ENCODE measurements at places on chromosomes 16 and 17.

DNA sequence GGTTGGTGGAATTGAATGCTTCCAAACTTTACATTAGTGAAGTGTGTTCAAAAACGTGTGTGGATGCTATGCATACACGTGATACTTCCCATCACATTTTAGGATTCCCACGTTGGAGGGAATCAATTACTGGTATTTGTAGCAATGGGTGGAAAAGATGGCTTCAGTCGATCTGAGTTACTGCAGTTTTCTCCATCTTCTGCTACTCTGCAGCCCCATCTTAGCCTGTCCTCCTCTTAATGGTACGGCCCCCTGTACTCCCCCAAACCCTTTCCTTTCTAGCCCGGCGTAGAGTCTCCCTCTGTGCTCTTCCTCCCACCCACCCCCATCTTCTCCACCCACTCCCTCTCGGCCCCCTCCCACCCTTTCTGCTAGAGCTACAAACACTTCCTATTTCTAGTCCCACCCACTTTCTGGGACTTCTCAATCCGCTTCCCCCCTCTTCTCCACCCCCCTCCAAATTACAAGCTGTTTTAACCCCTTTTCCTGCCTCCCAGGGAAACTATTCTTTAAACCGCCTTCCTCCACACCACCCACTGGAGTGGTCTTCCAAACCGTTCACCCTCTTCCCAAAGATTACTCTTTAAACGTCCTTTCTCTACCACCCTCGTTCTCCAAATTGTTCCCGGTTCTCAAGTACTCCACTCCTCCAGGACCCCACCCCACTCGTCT lies 1.1 kb downstream of the CHTF8 start:
- no peak for DNase-seq

GRCh38 chr17:31433091-31433790 lies 41.8 kb downstream of the RAB11FIP4 start:
- no peak for DNase-seq

GRCh38 chr17:77909816-77910215 lies 48.7 kb upstream of the TNRC6C start:
- DNase-seq: no peak

DNA sequence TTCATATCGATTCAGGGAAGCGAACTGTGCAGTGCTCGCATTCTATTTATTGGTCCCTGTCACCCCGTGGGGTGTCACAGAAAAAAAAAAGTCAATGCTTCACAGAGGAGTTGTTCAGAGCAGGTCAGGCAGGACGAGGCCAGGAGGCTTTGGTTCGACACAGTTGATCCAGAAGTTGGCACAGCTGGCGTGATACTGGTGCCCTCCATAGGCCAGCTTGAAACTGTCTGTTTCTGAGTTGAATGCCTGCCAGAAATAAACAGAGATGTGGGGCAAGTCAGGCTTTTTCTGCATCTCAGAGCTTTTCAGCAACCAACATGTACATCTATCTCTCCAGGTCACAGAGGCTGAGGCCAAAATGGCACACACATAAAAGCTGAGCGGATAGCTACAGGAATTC lies 29.1 kb downstream of the DUSP14 start:
- no peak for DNase-seq

GRCh38 chr17:81551458-81552243 lies 502 bp downstream of the FAAP100 start:
- DNase-seq: no peak

- no peak for DNase-seq
These were observed 478.5 kb upstream of the SALL1 start for GRCh38 chr16:51629576-51629975.

DNA sequence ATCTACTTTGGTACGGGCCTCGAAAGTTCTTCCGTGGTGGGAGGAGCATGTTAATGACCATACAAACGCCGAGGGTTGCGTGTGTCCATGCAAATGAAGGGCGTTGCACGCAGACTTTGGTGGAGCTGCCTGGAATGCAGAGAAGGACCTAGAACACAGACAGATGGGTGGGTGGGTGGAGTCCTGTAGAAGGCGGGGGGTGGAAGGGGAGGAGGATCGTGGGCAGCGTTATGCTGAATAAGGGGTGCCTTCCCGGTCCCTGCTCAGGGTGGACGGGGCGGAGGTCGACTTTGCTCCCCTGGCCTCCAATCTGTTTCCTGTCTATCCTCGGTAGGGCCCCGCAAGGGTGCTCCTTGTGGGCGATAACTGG lies 795 bp upstream of the PAQR4 start:
- no peak for DNase-seq

DNA sequence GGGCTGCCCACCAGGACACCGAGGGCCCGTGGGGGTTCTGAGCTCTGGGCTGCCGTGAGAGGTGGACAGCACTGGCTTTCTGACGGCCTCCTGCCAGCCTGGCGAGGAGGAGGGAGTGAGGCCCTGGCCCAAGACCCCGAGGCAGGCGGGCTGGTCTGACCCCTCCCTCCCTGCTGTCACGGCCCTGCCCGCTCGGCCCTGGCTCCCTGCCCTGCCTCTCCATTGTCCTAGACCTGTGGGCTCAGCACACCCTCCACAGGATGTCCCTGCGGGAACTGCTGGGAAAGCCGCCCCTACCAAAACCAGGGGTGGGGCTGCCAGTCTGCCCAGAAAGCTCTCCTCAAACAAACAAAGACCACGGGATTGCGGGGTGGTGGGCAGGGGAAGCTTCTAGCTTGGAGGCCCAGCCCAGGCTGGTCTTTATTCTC lies 20.7 kb downstream of the SPNS2 start:
- no peak for DNase-seq

- no peak for DNase-seq
These were observed 63.6 kb downstream of the NUP93 start for GRCh38 chr16:56793492-56793891.

GRCh38 chr17:44167181-44167861 lies 3.2 kb upstream of the ASB16 start:
- no peak for DNase-seq

DNA sequence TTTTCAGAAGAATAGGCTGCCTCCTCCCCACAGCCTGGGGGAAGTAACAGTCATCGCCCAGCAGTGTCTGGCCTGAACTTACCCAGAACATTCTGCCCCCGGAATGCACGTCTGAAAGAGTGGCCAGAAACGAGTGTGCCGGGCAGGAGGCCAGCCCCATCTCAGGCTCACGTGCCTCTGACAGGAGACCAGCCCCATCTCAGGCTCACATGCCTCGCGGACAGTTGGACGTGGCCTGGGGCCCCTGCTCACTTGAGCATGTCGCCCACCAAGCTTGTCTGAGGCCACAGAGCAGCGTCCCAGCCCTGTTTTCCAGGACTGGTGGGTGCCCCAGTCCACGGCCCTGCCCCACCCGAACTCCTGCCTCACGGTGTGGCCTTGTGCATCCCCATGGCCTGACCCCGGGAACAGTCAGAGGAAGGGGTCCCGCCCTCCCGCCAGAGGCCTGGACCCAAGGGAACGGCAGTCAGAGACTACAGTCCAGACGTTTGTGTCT lies 16.3 kb upstream of the CDH15 start:
- no peak for DNase-seq

GRCh38 chr17:76449126-76449525 lies 3.8 kb downstream of the UBE2O start:
- DNase-seq: no peak

- peak; percentile 89 for DNase-seq
These were observed 1.7 kb downstream of the FZD2 start for GRCh38 chr17:44558710-44559633.

DNA sequence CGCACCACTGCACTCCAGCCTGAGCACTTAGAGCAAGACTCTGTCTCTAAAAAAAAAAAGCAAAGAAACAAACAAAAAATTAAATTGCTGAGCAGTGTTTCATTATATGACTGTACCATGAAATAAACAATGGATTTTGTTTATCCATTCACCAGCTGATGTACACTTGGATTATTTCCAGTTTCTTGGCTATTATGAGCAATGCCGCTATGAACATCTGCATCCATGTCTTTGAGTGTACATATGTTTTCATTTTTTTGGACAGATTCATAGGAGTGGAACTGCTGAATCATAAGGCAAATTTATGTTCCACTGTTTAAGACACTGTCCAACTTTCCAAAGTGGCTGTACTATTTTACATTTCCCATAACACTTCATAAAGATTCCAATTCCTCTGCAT lies 8.0 kb downstream of the RNF157 start:
- DNase-seq: no peak

- no peak for DNase-seq
These were observed 1509.2 kb downstream of the CDH11 start for GRCh38 chr16:63612462-63613227.

GRCh38 chr17:28563475-28563874 lies 7.8 kb downstream of the PIGS start:
- DNase-seq: no peak

DNA sequence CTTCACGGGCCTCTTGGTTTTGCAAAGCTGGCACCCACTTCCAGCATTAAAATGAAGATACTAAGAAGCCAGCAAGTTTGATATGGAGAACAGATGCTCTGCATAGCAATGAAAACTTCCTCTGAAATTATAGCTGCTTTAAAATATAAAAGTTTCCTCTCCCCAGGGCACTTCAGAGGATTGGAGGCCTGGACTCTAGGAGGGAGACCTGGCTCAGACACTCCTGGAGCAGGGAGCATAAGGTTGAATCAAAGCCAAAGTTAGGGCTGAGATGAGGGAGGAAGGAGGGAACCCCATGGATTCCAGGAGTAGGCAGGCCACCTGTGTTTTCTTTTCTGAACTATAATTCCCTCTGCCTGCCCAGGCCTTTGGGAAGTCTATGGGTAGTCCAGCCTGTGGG lies 176.0 kb upstream of the RPL38 start:
- DNase-seq: no peak

- no peak for DNase-seq
These were observed 10.9 kb downstream of the ACLY start for GRCh38 chr17:41907633-41908539.

DNA sequence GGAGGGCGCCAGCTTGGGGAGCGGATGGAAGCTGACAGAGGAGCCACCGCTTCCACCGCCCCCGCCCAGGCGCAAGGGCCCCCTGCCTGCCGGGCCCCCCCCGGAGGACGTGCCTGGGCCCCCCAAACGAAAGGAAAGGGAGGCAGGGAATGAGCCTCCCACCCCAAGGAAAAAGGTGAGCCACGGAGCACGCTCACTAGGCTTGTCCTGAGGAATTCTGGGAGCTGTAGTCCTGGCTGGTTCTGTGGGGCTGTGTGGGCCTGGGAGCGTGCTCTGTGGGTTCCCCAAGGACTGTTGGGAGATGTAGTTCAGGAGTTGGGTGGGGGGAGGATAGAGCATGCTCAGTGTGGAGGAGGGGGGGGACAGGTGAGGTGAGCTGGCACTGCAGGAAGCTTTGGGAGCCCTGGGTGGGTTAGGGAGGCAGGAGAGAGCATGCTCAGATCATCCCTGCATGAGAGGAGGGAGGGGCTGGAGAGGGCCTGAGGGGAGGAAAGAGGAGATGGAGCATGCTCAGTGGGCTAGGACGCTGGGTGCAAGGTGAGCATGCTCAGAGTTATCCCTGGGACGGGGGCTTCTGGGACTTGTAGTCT lies 4.5 kb downstream of the FBXL19 start:
- no peak for DNase-seq

DNA sequence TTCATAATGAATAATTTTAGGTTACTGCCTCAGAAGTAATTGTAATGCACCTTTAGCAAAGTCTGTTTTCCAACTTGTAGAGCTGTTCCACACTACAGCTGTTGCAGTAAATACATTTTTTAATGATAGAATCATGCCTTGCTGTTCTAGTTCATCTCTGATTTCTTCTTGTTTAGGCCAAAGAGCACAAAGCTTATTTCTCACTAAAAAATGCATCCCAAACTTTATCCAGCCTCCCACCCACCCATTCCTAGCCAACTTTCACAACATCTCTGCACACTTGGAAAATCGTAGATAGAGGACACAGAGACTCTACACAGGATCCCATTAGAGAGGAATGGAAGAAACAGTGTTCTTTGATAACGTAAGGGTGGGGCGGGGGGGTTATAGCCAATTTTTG lies 252.2 kb upstream of the DYNLRB2 start:
- DNase-seq: no peak

DNA sequence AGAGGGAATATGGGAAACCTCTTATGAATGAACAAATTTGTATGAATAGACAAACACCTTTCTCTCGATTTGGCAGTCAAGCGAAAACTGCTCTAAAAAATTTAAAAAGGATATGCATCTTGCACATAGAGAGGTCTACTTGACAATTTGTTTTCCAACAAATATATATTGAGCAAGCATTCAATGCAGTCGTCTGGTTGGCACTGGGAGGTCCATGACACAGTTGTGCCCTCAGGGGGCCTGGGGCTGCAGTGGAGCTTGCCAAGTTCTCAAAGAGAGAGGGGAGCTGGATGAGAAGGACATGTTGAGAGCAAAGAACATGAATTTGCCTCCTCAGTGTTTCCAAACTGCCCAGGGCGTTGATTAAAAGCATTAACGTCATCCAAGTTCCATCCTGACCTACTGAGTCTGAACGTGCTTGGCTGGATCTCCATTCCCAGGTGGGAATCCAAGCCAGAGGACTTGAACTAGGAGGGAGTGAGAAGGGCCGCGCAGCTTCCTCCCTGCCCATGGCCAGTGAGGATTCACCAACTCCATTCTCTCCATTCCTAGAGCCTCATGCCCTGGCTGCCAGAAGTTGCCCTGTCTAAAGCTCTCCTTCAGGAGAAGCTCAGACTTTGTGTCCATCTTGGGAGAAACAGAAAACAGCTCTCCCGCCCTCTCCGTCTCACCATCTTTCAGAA lies 24.5 kb downstream of the TBX2 start:
- no peak for DNase-seq

DNA sequence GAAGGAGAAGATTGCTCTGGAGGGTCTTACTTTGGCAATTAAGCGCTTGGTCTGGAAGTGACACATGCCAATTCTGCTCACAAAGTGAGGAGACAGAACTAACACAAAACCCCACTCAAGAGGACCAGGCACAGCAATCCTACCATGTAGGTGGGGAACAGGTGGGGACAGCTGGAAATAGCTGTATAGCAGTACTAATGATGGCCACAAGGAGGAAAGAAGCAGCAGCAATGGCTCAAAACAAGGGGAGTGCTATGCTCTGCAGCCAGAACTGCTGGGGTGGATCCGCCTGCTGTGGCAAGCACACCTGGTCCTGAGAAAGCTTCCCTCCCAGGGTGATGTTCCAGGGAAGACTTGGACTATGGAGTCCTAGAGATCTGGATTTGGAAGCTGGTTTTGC lies 17.0 kb upstream of the TMEM132E start:
- no peak for DNase-seq

GRCh38 chr16:84898447-84898846 lies 78.7 kb downstream of the CRISPLD2 start:
- no peak for DNase-seq

DNA sequence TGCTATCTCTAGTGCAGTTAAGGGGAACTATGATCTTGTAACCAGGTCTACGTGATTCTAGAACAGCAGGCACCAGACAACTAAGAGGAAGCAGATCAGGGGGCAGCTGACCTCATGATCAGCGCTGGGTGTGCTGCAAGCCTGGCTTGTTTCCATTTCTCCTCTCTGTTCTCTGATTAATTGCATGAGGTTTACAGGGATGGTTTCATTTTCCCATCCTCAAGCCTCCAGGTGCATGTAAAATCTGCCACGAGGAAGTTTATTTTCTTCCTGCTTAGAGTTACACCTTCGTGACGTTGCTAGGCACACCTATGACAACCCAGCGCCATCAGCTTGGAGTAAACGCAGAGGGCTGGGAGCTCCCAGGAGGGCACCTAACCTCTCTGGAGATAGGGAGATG lies 4.3 kb upstream of the NUPR1 start:
- DNase-seq: no peak

Measured in chondrocyte (in vitro differentiated cells).